ENCODE measurements at places on chromosomes 4 and X. TPM values are rescaled to one million over a fixed set of nuclear protein-coding genes. Genes with fewer than 3 reads are reported as not detected.

DNA sequence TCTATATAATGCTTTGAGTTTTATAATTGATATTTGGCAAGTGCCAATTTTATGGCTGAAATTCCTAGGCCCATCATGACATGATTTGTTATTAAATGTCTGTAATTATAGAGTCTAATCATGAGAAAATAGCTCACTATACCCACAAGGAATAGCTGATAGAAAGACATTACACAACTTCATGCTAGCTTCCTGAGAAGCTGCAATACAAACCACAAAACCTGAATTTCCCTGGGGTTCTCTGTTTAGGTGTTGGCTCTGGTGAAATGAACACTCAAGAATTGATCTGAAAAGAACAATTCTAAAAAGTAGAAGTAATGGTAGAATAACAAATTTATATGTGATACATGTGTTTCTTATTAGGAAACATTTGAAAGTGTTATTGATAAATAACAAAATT lies 169.6 kb downstream of the GASK1B start:
- H3K27ac ChIP-seq = no peak overlapping the region
- H3K4me1 ChIP-seq = peaks cover 47% of the 10 kb centered on the region
- DNase-seq = no peak

DNA sequence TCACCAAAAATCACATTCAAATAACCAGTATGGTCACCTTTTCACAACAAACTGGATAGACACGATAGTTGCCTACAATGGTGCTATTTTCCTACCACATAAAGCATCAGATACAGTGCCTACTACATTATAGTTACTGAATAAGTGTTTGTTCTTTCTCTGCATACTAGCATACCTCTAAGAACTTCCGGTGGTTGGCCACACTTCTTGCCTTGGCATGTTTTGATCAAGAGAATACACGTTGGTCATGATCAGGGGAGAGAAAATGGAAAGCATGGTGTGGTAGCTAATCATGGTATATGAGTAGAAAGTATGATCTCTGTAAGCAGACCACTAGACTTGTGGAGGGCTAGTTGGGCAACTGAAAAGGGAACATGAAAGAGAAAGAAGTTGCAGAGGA lies 322.8 kb upstream of the DIAPH2 start:
- no peak overlapping the region for H3K4me3 ChIP-seq
- H3K27ac ChIP-seq = no peak overlapping the region
- H3K36me3 ChIP-seq = no peaks in the 10 kb centered on the region
- DNase-seq = no peak
- no peaks in the 10 kb centered on the region for H3K4me1 ChIP-seq
- H3K27me3 ChIP-seq = no peaks in the 10 kb centered on the region

DNA sequence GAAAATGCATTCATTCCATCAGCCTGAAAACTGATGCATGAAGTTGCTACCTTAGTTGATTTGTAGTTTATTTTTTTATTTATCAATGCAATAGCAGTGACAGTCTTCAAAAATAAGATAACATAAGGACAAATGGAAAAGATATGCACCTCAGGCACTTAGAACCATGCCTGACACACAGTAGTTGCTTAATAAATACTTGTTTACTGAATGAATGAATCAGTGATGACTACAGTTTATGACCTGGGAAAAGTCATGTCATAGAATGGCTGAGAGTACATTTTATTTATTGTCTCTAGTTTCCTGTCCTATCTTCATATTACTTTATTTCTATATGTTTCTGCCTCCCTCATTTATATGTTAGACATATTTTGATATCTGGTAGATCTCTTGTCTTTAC lies 171.8 kb downstream of the TLL1 start:
- H3K4me1 ChIP-seq = peaks cover 23% of the 10 kb centered on the region
- no peak overlapping the region for H3K4me3 ChIP-seq
- no peaks in the 10 kb centered on the region for H3K36me3 ChIP-seq
- DNase-seq = no peak
- no peaks in the 10 kb centered on the region for H3K27me3 ChIP-seq

DNA sequence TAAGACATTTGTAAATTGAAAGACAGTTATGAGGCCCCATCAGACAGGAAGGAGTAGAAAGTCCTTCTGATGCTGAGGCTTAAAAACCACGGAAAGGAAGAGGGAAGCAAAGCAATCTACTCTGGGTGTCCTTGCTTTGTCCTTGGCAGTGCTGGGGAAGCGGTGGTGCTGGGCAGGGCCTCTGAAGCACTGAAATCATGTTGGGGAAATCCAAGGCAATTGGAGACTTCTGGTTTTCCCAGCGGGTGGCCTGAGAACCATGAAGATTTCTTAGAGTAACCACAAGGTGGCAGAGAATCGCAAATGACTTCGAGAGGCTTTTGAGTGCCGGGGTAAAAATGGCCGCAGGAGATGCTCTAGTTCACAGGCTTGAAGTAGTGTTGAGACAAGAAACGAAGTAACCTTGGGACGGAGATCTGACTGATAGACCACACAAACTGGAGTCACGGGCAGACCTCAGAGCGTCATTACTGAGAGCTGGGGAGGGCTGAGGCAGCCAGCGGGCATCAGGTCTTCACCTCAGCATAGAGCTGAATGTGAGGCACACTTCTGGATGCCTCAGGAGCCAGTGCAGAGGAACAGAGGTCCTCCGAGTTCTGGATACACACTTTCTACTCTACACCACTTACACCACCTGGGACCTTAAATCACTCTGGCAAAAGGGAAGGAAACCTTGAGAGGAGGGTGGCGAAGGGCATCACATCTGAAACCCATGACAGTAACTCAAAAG lies 130.7 kb upstream of the GPRIN3 start:
- no peak overlapping the region for H3K4me3 ChIP-seq
- no peak for DNase-seq
- no peak overlapping the region for H3K27ac ChIP-seq

DNA sequence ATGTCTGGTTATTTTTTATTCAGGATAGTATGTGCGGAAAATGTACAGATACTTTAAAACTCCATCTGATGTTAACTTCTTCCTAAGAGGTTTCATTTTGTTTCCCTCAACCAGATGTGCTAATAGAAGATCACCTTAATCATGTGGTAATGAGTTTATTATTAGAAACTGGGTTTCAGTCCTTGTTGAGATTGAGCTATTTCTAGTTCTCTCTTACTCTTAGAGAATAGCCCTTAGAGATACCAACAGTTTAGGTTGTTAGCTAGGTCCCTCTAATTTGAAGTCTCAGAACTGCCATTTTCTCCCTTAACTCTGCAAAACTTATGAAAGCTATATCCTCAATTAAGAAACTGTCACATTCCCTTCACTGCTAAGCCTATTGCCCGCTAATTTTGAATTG lies 13.0 kb downstream of the FAM47A start:
- H3K4me1 ChIP-seq = no peaks in the 10 kb centered on the region
- H3K27ac ChIP-seq = no peak overlapping the region
- H3K36me3 ChIP-seq = no peaks in the 10 kb centered on the region
- H3K4me3 ChIP-seq = no peak overlapping the region
- no peak for DNase-seq

- peaks cover 13% of the 10 kb centered on the region for H3K27me3 ChIP-seq
- peak within 1 kb of the TSS; percentile 85 for H3K4me3 ChIP-seq
- DNase-seq = peak; percentile 69
- peaks cover 15% of the 10 kb centered on the region for H3K4me1 ChIP-seq
- H3K36me3 ChIP-seq = no peaks in the 10 kb centered on the region
Observed at GRCh38 chr4:122826553-122827257, at the start of gene FGF2. Gene FGF2, plus strand, starts transcription at chr4:122826831. Its CDS starts 344 bp downstream, at chr4:122827175.

DNA sequence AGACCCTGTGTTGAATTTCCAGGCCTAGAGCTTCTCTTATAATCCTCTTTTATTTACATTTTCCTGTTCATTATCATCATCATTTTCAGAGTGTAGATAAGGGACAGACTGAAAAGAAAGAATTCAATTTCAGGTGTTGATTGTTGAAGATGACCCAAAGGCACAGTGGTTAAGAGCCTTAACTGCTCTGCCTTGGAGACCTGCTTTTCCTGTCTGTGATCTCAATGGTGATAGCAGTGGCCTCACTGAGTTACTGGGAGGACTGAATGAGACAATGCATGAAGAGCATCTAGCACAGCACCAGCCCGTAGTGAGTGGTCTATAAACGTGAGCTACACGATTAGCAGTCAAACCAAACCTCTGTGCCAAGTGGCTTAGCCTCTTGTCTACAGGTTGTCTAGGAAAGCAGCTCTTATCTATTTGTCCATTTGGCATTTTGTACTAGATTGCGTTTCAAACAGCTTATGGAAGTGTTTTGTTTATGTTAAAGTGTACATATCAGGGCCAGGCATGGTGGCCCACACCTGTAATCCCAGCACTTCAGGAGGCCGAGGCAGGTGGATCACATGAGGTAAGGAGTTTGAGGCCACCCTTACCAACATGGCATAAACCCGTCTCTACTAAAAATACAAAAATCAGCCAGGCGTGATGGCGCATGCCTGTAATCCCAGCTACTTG lies 41.5 kb downstream of the SETD7 start:
- no peak overlapping the region for H3K4me3 ChIP-seq
- peaks cover 53% of the 10 kb centered on the region for H3K36me3 ChIP-seq
- H3K4me1 ChIP-seq = peaks cover 5% of the 10 kb centered on the region
- no peaks in the 10 kb centered on the region for H3K27me3 ChIP-seq

DNA sequence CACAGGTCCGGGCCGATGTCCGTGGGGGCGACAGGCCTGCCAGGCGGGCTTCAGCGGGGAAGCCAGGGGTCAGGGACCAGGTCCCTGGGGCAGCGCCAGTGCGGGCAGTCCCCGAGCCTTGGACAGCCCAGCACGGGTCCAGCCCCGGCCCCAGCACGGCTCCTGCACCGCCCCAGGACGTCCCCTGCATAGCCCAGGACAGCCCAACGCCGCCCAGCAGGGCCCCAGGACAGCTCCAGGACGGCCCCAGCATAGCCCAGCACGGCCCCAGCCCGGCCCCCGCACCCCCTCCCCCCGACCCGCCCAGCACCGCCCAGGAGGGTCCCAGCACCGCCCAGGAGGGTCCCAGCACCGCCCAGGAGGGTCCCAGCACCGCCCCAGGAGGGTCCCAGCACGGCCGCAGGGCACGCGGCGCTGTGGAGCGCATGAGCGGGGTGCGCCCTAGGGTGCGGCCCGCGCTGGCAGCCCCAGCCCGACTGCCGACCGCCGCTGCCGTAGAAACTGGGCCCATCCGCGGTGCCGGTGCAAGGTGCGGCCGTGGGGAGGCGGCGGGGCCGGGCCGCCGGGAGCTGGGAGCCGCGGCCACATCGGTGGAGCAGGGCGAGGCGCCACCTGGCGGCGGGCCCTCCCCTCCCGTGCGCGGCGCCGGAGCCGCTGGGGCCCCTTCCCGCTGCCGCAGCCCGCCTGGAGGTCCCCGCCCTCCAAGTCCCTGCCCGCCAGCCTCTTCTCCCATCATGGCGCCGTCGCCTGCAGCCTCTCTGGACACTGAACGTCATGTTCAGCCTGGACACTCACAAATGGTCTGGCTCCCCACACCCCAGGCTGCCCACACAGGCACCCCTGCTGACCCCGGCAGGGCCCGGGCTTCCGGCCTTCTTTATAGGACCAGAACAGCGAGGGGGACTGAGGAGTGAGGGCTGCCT lies 106.8 kb upstream of the NKX1-1 start:
- peak; percentile 53 for DNase-seq
- peaks cover 35% of the 10 kb centered on the region for H3K27me3 ChIP-seq

DNA sequence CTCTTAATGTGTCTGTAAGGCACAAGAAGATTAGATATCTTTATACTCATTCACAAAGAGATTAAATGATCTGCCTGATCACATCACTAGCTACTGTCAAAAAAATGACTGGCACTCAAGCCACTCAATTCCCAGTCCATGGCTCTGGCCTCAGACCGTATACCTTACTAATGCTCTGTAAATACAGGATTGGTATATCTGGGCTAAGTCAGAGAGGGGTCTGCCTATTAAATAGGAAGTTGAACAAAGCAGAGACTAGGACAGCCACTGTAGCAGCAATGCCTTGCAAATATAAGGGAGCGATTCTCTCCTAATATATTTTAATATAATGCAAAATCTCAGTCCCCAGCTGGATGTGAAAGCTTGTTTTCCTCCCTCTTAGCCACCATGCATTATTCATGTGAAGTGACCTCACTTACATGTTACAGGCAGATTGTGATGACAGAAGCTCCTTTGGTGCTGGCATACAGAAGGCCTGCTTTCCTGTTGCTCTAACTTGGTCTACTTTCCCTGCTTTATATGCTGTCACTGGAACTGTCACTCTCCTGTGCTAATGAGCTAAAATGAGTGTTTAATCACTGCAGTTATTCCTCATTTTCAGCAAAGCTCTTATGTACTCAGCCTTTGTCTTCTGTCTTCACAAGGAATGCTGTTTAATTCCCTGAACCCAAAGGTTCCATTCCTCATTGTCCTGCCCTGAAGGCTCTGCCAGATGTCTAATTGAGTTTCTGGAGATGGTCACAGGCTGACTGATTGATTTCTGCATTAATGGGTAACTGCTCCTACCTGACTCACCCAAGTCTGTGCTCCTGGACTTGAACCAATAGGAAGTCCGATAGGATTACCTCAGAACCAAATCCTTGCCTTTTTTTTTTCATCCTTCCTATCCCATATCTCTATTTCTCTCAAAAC lies 578.2 kb downstream of the KLHL13 start:
- H3K27me3 ChIP-seq = no peaks in the 10 kb centered on the region
- no peaks in the 10 kb centered on the region for H3K36me3 ChIP-seq
- H3K27ac ChIP-seq = no peak overlapping the region
- no peak for DNase-seq
- no peak overlapping the region for H3K4me3 ChIP-seq

DNA sequence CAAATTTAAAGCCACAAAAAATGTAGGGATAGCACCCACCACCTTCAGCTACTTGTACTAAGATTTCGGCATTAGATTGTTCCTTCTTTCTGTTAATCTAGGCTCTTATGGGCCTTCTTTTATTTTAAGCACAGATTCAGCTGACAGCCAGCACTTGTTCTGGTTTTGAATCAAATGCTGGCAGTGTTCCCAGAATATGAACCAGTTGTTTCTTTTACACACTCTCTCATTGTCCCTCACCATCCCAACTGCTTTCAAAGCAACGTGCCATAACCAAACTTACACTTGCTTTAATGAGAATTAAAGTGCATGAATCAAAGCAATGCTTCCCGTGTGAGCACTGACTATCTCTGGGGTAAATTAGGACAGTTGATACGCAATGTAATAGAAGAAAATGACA lies 744.5 kb upstream of the FAM241A start:
- peaks cover 19% of the 10 kb centered on the region for H3K4me1 ChIP-seq
- H3K27ac ChIP-seq = peak overlapping the region; percentile 68
- H3K27me3 ChIP-seq = no peaks in the 10 kb centered on the region
- no peak overlapping the region for H3K4me3 ChIP-seq

GRCh38 chr4:82217986-82218715 lies 155.6 kb downstream of the HNRNPD start:
- H3K36me3 ChIP-seq = no peaks in the 10 kb centered on the region
- no peak for DNase-seq
- no peaks in the 10 kb centered on the region for H3K4me1 ChIP-seq
- H3K4me3 ChIP-seq = no peak overlapping the region
- H3K27me3 ChIP-seq = peaks cover 28% of the 10 kb centered on the region

SLC16A2 gene
- 15.0 TPM for total RNA-seq

PRDM8 gene
- total RNA-seq = 2.4 TPM

SERPINA7 gene
- not detected for total RNA-seq

PITX2 gene
- total RNA-seq = 95.5 TPM

TAF7L gene
- 0.45 TPM for total RNA-seq
